Psoas muscle (tissue), 8 donors: ENCODE measurements at places on chromosomes 5 and 9. TPM values are rescaled to one million over a fixed set of nuclear protein-coding genes. Genes with fewer than 3 reads are reported as not detected.

The LCNL1 gene
- total RNA-seq: 0.10 TPM

- no peak for DNase-seq
Observed at GRCh38 chr9:33791117-33791516, 4.2 kb upstream of the PRSS3 start.

GRCh38 chr5:150542933-150543445 is 35.1 kb downstream of the NDST1 start:
- no peak for DNase-seq

DNA sequence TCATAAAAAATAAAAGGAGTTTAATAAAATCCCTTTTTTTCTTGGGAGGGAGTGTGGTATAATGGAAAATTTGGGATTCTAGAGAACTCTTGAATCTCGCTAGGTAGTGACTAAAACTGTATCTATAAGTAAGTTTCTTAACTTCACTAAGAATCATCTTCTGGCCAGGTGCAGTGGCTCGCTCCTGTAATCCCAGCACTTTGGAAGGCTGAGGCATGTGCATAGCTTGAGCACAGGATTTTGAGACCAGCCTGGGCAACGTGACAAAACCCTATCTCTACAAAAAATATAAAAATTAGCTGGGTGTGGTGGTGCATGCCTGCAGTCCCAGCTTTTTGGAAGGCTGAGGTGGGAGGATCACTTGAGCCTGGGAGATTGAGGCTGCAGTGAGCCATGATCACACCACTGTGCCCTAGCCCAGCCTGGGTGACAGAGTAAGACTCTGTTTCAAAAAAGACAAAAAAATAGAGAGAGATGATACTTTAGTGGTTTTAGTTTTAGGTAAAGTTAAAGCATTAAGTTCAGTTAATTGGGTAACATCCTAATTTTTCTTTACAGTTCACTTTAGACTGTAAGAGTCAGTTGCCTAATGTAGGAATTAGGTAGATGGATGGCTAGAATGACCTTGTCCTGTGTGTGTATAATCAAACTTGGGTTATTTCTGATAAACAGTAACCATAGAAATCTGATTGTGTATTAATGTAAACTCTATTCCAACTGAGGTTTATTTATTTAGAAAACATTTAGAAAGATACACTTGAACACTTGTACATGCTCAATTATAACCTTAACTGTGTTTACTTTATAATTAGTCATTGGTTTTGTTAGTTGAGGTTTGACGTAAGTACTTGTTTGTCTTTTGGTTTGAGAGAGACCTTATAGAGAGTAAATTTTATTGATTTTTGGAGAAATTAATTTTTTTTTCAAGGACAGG is 17.8 kb downstream of the UNC13B start:
- no peak for DNase-seq

GRCh38 chr9:137042751-137043727 is 2.9 kb downstream of the NPDC1 start:
- DNase-seq: no peak
